ENCODE measurements at places on chromosomes 13 and 19.

DNA sequence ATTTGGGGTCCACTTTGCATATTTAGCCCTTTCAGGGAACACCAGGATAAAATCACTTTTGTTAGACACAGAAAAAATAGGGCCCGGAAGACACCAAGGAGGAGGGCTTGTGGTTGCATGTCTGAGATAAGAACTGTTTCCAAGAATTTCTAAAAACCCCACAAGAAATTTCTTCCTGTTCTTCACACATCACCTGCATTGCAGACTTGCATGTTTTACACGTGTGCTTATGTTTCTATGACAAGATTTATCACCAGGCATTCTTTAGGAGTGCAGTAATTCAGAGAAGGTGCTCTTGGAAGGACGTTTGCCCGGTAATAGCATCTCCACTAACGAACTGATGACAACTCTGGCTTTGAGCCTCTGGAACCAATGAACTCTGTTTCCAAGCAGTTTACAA lies 7.1 kb upstream of the ACTL9 start:
- DNase-seq = no peak

DNA sequence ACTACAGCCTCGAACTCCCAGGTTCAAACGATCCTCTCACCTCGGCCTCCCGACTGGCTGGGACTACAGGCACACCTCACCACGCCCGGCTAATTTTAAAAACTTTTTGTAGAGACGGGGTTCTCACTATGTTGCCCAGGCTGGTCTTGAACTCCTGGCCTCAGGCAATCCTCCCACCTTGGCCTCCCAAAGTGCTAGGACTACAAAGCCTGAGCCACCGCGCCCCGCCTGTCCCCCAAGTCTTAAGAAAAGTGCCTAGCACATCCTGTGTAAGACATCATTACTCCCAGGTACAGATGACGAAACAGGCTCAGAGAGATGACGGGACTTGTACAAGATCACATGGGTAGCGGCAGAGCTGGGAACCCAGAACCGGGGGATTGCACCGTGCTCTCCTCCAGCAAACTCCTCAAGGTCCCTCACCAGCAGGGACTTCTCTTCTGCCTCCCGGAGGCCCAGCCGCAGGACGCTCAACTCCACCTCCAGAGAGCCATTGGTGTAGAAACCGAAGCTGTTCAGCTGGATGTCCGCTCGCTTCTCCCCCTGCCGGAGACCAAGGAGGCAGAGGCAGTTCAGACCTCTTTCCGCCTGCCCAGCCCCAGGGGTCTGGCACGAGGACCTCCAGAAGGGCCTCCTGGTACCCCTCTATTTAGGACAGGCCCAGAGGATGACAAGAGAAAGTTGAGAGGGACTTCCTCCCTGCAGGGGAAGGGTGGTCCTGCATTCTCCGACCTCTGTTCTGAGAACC lies 1.0 kb downstream of the GPR108 start:
- DNase-seq = peak; percentile 74

- peak; percentile 54 for DNase-seq
Observed at GRCh38 chr19:36604656-36605100, 435 bp upstream of the ZNF382 start.

DNA sequence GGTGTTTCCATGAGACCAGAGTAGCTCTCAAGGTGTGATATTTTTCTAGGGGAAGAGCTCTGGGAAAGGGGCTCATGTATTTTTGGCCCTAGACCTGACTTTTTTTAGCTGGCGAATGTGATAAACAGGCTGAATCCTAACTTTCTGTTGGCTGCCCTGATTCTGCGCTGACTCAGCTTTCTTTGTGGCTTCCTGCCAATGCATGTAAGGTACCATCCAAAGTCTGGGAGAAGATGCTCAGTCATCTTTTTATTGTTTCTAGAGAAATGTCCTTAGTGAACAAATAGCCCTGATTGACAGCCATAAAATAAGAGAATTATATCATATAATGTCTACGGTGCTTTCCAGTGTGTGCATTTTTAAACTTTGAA lies 113.6 kb upstream of the MBNL2 start:
- no peak for DNase-seq

GRCh38 chr19:2726904-2727639 lies 5.9 kb upstream of the DIRAS1 start:
- no peak for DNase-seq

GRCh38 chr13:99357131-99357596 lies 50.0 kb upstream of the GPR183 start:
- no peak for DNase-seq
